Jurkat, Clone E6-1 (cell line): ENCODE measurements at places on chromosomes 4 and X.

DNA sequence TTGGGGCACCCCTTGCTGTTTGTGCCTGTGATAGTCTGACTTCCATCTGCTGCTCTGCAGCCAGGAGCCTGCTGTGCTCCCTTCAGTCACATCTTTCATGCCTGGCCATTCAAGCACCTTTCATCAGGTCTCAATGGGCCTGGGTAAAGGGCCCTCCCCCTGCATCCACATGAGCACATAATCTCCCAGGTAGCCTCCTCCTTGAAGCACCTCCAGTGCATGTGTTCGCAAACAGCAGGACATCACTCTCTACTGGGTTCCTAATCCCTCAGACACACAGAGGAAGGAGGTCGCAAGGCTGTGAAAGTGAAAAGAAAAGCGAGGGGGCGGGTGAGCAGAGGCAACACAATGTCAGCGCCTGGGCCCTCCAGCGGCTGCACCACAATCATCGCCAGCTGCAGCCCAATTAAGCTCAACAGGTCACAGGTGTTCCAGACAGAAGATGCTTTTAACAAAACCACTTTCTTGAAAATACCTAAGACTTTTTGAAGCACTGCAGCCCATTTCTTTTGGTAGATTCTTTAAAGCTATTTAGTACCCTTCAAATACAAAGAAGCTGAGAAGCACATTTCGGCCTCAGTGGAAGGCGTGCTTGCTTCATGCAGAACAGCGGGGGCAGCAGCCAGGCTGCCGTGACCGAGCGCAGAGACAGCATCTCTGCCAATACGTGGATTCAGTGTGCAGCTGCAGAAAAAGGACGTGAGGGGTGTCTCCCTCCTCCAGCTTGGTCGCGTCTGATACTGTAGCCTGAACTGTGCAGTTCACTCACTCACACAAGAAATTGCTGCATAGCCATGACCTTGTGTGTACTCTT lies 92.2 kb upstream of the SPRY1 start:
- peak; percentile 86 for DNase-seq

DNA sequence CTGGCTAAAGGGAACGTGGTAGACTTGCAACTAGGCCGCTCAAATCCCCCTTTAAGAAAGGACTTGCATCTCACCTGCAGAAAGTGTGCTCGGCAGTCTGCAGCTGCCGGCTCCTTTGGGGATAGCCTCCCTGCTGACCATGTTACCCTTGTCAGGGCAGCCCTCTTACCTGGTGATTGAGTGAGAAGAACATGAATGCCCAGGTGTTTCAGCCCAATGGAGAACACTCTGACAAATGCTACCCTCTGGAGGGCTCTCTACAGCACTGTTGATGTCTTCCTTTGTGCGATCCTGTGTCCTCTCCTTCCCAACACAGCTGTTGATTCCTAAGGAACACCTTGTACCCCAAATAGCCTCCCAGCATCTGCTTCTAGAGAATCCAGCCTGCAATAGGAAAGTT lies 178.7 kb upstream of the LDB2 start:
- no peak for DNase-seq

DNA sequence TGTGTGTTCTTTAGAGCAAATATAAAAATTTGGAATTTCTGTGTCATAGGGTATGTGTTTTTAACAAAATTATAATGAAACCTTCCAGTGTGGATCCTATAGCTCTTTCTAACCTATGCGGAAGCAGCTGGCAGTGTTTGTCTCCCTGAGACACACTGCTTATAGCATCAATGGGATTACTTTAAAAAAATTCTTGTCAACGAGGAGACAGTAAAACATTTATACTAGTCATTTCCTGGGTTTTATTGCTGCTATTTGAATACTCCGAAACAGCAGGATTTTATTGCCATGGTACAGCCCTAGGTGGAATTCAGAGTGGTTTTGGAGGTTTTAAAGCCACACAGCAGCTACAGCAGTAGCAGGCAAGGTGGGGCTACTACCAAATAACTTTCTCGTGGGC lies 145.1 kb upstream of the IL1RAPL2 start:
- no peak for DNase-seq

GRCh38 chr4:106854569-106855351 lies 181.4 kb downstream of the DKK2 start:
- DNase-seq: no peak

DNA sequence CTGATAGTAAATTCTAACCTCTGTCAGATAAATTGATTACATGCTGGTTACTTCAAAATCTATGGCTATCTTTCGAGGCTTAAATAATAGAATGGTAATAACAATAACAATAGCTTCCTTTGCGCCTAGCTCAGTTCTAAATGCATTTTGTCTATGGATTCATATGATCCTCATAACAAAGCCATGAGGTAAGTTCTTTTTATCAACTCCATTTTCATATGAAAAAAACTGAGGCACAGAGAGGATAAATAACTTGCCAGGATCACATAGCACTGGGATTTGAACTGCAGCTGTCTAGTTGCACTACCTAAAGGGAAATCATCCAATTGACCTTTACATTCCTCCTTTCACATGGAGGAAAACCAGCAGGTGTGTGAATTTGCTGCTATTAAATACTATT lies 108.6 kb upstream of the ARX start:
- no peak for DNase-seq

DNA sequence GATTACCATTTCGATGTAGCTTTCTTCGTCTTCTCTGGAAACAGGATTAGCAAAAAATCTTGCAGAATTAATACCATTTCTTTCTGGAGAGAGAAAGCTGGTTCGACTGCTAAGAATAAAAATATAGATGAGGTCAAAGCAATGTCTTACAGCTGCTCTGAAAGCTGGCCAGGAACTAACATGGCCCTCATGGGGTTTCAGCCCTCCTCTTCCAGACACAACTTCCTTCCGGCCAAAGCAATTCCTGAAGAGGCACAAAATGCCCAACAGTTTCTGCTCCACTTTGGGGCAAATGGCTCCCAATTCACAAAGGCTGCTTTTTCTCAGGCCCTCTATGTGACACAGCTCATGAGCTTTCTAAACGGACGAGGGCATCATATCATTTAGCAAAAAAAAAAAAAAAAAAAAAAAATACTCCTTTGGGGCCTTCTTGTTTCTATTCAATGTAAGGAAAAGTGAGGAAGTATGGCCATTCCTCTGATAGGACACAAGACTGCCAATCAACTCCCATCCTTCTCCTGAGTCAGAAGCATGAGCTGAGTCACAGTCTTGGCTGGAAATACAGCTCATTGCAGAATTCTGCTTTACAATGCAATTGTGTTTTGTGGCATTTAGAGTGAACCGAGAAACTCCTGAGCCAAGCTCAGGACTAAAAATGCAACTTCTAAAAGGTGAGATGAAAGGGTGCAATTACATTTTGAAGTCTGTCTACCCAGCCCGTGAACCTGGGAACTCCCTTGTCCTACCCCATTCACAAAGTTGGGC lies 42.7 kb upstream of the CTAG2 start:
- DNase-seq: no peak

GRCh38 chr4:73850261-73850970 lies 2.7 kb upstream of the PF4V1 start:
- no peak for DNase-seq

GRCh38 chr4:105327222-105327621 lies 146.6 kb downstream of the PPA2 start:
- no peak for DNase-seq

GRCh38 chr4:84189144-84189543 lies 309.9 kb downstream of the NKX6-1 start:
- no peak for DNase-seq

DNA sequence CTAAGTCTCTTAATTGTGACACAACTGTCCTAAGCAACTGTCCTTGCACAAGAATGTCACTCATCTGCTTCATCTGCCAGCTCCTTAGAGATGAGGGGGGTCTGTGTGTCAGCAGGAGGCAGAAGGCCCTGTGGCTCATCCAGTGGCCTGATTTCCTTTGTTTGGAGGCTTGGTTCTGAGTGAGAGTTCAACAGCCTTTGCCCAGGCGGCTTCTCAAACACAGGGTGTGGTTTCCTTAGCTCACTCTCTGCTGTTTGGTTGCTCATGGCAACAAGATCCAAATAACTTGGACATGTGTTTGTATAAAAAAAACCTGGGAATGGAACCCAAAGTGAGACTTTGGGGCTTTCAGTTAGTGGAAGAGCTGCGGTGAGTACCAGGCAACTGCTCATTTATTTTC lies 46.6 kb downstream of the MAP7D3 start:
- DNase-seq: no peak

GRCh38 chr4:146059865-146060264 lies 115.7 kb upstream of the LSM6 start:
- no peak for DNase-seq
